ENCODE measurements at places on chromosomes 7 and 10.

DNA sequence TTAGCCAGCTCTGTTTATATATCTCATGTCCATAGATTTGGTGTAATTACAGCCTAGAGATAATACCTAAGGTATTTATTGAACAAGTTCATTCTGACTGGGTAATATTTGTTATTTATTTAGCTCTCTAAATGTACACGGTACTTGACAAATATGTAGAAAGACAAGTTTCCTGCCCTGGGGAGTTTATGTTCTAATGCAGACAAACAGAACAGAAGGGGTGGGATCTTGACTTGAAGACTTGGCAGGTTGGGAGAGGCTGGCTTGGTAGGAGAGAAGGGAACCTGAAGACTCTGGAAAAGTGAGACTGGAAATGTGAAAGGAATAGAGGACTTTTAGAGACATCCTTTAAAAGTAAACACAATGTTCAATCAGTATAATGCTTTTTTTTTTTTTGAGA, 97.7 kb upstream of the CDK6 start:
- no peak for DNase-seq

- DNase-seq = no peak
Measured at GRCh38 chr10:27426948-27427467, 77.1 kb upstream of the RAB18 start.

- DNase-seq = no peak
Measured at GRCh38 chr7:28768577-28769147, 189.5 kb downstream of the TRIL start.

GRCh38 chr10:56472978-56473377, 111.9 kb upstream of the ZWINT start:
- DNase-seq = no peak

DNA sequence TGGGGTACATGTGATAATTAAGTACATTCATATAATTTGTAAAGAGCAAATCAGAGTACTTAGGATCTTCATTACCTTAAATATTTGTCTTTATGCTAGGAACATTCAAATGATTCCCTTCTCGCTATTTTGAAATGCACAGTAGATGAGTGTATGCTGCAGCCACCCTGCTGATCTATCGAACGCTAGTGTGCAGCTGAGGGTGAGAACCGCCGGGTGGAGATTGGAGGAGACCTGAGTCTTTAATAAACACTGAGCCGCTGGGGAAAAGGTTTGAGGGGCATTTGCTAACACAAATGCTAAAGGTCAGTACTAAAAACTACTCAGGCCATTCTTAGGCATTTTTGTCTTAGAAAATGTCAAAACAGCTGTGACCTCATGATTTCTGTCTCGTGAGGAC, 148.0 kb downstream of the DPP6 start:
- DNase-seq = no peak

DNA sequence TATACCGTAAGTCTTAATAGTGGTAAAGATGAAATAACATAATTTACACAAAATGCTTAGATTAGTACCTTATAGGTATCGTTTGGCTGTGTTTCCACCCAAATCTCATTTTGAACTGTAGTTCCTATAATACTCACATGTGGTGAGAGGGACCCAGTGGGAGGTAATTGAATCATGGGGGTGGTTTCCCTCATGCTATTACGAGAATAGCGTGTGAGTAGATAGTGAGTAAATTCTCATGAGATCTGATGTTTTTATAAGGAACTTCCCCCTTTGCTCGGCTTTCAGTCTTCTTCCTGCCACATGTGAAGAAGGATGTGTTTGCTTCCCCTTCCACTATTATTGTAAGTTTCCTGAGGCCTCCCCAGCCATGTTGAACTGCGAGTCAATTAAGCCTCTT, 426.3 kb upstream of the POT1 start:
- no peak for DNase-seq

DNA sequence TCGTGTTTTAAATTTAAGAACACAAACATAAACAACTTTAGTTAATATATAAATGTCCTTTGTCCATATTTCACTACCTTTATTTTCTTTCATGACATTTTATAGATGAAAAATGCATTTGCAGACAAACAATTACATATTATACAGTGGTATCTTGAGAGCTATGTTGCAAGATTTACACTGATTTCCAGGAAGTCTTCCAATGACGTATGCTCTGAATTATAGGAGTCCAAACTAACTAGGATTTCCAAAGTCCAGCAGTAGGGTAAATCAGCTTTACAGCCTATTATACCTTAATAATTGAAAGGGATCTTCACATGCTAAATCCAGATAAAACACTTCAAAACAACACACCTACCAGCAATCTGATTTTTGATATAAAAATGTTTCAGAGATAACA, 69.4 kb downstream of the HYCC1 start:
- DNase-seq = no peak

- no peak for DNase-seq
Measured at GRCh38 chr7:111931016-111931517, 275.1 kb downstream of the DOCK4 start.

- DNase-seq = no peak
Measured at GRCh38 chr7:46600340-46600739, 679.3 kb upstream of the IGFBP3 start.

DNA sequence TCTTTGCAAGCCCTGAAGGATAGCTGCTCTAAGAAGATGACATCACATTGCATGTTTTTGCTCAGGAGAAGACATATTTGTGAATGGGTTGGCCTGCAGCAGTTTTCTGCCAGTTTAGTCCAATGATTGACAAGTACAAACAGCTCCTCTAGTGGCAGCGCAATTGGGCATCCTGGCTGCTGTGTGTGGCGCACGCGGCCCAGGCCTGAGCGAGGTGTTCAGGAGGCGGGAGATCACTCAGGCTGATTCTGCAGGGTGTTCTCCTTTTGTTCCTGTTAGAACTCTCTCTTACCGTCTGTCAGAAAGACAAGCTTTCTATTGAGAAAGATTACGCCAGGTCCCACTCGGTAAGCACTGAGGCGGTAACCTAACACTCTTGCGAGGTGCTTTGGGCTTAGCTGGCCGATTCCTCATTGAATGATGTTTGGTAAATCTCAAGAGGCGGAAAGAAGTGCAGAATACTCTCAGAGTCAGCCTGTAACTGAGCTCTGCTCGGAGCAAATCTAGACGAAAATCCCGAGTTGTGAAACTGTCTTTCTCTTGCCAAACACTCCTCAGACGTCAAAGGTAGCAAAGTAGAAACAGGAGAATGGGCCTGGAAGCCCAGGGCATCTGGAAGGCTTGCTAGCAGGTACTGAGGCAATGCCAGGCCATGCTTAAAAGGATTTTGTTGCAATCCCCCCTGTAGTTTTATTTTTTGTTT, 219.2 kb upstream of the BMPER start:
- DNase-seq = no peak

GRCh38 chr7:42237811-42238541, 967 bp upstream of the GLI3 start:
- no peak for DNase-seq

DNA sequence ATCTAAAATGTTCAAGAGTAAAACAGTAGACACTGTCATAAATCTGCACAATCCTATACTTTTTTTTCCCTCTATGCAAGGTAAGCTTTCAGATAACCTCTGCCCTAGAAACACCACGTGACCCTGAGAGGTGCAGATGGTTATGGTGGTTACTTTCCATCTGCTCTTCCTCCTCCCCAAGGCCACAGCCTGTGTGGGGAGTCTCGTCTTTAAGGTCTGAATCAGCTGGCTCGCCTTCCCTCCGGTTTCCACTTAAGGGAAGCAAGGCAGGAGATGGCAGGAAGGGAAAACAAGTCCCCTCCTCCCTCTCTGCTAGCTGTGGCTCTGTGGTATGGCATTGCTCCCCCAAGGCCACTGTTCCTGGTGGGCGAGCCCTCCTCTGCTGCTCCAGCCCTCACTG, 181.8 kb downstream of the GLI3 start:
- DNase-seq = no peak

GRCh38 chr7:45873355-45873754, 473 bp upstream of the CCDC201 start:
- DNase-seq = no peak

GRCh38 chr10:72899545-72899944, 6.0 kb downstream of the OIT3 start:
- no peak for DNase-seq

DNA sequence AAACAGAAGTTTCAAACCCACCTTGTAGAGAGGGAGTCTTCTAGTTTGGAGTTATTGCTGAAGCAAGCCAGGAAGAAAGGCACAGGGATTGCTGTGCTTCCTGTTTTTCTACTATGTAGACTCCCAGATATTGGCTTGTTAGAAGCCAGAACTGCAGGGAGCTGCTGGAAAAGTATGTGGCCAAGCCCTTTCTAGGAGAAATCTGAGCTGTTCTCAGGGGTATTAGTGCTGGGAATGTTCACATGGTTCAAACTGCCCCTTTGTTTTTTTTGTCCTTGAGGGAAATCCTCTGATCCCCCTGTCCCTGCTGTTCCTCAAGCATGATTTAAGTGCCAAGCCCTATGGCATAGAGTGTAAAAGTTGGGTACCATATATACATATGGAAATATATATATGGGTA, 184.0 kb downstream of the CCDC7 start:
- no peak for DNase-seq

GRCh38 chr7:116674508-116675173, 2.6 kb downstream of the MET start:
- no peak for DNase-seq

DNA sequence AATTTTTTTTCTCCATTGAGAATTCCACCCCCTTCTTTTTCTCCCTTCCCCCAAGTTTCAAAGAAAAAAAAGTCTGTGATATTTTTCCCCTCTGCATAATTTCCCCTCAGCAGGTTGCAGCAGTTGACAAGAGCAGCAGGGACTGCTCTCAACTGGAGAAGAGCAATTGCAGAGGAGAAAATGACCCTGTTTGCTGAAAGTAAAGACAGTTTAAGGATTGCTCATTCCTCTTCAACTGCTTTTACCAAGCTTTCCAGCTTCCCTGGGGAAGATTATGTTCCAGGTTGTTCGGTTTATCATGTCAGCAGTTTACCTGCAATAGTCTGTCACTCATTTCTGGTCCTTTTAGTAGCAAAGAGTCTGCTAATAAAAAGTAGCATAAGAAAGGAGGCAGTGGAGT, 16.2 kb downstream of the AGK start:
- DNase-seq = no peak

- no peak for DNase-seq
Measured at GRCh38 chr7:29596593-29597178, 33.1 kb downstream of the PRR15 start.

- DNase-seq = no peak
Measured at GRCh38 chr7:12747687-12748306, 60.4 kb downstream of the ARL4A start.

DNA sequence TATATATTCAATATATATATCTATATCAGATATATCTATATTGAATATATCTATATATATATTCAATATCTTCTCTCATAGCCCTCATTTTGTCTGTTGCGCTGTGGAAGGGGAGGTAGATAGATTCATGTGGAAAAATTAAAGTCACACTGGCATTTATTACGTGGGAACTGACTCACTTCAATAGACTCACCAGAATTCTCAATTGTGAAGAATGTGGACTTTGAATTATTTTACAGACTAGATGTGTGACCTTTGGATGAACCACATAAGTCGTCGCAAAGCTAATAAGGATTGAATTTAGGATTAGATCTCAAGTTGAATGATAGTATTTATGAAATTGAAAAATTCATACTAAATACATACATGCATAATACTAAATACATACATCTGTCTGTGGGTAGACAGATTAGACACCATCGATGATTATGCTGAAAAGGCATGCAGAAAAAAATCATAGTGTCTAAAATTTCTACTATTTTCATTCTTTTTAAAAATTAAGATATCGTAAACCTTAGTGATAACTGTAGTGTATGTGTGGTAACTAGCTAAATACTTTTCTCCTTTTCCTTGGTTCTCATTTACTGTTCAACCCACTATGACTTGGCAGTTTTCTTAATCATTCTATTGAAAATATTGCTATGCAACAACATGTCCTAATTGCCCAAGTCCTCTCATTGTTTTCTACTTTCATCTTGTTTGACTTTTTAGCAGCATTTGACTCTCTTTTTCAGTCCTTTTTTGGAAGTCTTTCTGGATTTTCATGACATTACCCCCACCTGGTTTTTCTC, 61.8 kb upstream of the A1CF start:
- DNase-seq = no peak

- DNase-seq = no peak
Measured at GRCh38 chr10:128125416-128125943, 743 bp downstream of the MKI67 start.

DNA sequence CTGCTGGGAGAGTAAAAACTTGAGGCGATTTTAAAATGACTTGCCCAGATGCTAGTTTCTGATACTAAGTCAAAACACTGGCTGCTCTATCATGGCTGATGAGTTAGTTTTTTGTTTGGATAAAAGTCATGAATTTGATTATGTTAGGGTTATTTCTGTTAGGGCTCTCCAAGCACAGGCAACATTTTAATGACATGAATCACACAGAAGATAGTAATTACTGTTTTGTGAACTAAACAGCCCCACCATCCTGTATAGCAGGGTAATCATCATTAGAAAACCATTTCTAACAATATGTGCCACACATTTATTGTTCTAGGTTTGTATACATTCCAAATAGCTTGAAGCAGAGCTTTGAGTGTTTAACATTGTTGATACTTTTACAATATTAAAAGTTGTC, 750.3 kb downstream of the ANKRD7 start:
- DNase-seq = no peak

DNA sequence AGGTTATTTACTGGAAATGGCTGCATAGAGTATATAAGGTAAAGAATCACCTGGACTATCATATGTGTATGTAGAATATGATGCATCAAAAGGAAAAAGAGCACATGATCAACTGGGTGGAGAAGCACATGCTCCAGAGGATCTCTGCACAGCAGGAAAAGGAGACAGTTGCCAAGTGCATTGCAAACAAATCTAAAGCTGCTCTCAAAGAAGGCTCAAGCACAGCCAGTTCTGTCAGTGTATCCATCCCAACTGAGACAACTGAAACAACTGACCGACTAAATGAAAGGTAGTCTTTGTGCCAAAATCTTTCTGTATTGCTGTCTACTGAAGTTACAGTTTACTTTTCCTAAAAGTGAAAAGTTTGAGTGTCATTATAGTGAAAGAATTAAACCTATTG, 83.2 kb upstream of the SGCE start:
- DNase-seq = no peak

DNA sequence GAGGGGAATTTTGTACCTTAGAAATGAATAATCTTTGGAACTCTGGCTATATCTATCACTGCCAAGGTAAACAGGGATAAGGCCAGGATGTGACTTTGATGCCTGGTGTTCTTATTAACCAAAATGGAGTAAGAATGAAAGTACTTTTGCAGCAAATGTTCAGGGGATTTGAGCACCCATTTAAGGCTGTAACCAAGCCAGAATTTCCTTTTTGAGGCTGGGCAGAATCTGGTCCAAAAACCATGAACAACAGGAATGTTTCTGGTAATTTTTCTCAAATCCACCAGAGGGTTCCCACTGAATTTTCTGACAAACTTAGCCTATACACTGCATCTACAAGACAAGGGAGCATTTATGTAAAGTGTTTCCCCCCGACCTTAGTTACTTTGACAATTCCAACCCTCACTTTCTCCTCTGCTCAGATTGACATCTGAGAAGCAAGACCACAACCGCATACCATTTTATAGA, 120.6 kb downstream of the BAMBI start:
- DNase-seq = no peak

All from activated naive CD4-positive, alpha-beta T cell (primary cell).